ENCODE measurements at places on chromosomes 2 and 18.

DNA sequence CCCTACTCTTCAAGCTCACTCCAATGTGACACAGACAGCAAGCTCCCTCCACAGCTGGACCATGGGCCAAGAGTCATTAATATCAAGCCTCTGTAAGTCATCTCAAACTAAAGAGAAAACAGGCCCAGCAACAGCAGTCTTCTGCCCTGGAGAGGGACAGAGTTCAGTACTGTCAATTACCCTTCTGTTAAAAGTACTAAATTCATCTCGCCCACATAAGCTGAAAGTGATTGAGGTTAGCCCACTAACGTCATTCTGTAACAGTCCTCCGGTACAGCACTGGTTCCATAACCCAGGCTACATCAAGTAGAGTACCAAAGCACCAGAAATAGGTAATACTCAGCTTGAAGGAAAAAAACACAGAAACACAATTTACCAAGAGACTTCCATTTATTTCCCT, 25.9 kb downstream of the THADA start:
- peak; percentile 81 for DNase-seq

- no peak for DNase-seq
Measured at GRCh38 chr2:169512525-169512924, 3.0 kb downstream of the KLHL41 start.

DNA sequence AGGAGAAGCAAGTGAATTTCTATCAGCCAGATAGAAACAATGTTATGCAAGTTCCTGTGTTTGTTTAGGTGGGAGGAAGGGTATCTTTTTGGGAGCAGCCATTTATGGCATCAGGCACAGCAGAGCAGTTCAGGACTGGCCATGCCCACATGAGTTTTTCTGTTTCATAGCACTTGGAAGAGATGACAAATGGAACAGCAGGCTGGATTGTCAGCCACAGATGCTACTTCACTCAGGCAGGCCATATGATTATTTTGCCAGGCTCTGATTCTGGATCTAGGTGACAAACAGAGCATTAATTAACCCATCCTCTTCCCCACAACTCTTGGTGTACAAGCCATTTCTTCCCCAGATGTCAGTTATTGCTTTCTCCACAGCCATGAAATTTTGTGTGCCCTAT, 63.8 kb downstream of the GALNT13 start:
- no peak for DNase-seq

DNA sequence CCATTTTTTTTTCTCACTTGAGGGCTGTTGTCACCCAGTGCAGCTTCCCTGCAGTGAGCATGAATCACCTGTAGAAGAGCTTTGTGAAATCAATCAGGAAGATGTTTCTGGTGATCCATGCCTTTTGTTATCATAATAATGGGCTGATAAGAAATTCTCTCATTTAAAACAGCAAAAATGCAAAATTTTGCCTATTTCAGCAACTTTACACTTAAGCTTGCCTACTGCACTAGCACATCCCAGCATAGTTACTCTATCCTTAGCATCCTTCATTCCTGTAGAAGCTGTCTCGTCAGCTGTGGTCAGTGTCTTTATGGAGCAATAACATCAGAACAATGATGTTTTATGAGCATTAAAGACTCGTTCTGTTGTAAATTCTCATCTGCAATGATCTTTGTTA, 178.6 kb upstream of the ZNF804A start:
- no peak for DNase-seq

GRCh38 chr2:26605195-26605998, 35.8 kb downstream of the CIB4 start:
- DNase-seq, result peak; percentile 75

DNA sequence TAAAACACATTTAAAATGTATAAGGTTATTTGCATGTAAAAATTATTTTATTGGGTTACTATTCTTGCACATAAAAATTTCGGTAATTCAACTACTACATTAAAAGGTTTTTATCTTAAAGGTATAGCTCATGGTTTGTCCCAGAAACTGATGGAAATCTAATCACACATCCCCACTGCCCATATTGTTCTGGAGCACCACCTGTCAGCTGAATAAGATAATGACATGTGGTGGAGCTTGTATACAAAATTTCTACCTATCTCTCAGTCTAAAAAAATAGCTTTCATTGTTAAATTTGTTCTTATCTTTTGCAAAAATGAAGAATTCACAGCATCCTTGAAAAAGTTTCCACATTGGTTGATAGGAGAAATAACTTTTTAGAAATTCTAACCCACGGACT, 18.3 kb downstream of the ERBB4 start:
- peak; percentile 49 for DNase-seq

DNA sequence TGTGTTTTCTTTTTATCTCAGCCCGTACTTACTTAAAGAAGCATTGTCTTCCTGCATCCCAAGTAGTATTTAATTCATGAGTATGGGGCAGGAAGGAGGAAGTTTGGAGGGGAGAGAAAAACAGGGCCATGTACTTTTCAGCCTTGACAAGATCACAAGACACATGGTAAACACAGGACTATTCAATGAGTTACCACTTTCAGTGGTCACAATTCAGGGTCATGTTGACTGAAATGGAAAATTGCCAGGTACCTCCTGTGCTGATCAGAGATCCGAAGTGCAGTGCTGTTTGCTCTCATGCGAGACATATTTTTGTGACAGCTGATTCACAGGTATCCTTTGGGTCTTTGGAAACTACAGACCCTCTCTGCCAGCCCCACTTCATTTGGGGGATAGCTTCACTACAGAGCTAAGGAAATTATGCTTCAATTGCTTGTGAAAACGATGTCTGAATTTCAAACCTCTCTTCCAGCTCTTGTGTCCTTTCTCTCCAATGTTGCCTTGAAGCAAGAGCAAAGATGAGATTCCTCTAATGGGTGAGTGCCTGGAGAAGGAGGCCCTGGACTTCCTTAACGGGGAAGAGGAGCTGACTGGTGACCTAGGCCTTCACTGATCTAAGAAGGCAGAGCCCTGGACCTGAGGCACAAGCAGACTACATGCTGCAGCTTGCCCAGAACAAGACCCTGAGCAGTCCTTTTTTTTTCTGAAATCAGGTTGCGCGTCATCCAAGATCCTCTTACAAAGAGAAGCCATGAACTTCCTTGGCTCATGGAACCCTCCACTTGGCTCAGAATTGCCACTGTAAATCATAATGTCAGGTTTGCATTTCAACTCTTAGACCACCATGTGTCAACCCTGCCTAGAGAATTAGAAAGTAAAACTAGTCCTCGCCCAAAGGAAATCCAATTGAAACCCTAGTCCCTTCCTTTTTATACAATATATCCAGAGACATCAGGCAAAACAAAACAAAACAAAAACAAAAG, 44.1 kb downstream of the EVA1A start:
- DNase-seq, result peak; percentile 94

DNA sequence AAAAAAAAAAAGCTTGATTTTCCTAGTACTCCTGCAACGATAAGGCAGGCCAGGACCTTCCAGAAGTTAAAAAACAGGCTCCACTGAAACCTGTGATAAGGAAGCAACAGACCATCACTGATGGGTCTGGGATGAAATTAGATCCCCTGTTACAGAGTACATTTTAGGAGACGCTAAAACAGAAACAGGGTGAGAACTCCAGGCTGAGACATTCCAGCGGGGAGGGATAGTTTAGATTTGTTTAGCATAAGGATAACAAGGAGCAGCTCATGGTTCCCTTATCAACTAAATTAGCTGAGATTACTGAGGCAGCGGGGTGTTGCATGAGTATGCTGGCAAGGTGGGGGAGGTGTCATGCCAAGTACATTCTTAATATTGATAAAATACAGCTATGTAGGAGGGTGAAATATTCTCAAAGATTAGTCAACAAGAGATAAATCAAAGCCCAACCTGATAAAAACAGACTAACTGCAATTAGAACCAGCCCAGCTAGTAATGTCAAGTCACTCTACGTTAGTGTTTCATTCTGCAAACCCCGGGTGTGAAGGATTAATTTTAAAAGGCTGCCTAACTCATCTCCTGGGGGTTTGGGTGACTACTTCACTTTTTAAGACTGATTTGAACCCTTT, 75.0 kb upstream of the BZW1 start:
- no peak for DNase-seq

- no peak for DNase-seq
Measured at GRCh38 chr2:197121756-197122385, 188.7 kb downstream of the ANKRD44 start.

DNA sequence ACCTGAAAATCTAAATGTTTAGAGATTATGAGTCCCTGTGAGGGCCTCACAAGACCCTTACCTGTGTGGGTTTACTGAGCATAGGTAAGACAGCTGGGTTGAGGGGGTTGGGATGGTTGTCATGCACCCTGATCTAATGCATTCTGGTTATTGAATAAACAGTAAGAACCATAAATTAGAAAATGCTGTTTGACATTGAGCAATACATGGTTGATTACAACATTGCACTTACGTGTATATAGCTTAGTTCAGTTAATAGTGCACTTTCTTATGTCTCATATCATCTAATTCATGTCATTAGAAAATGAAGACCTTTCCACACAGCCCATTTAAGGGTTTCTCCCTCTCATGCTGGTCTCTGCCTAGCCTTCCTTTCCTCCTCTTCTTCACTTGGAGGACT, 253.5 kb upstream of the ATP5MC3 start:
- no peak for DNase-seq

DNA sequence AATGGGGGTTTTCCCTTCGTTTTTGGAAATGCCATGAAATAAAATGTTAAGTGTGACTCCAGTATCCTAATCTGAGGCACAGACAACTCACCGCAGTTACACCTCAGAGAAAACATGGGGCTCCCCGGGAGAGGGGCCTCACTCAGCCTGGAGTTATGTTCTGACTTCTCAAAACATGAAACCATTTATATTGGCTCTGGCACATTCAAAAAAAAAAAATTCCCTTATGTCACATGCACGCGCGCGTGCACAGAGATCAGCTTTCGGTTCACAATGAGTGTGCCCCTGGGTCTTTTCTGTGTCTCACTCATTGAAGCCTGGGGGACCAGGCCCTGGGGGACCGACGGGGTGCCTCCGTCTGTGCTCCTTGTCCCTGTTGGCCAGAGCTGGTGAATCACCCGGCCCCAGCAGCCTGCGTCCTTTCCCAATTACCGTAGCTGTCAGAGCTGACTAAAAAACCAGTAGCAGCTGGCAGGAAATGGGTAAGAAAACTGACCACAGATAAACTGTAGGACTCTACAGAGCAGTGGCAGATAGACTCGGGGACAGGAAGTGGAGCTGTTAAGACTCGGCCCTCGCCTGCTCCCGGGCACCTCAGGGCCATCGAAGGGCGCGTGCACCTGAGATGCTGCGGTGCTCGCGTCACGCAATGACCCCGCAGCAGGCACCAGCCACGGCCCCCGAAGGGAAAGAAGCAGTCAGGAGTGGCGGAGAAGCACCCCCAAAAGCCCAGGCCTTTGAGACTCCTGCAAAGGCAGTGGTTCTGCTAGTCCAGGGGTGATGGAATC, 138.3 kb upstream of the ID2 start:
- DNase-seq, result no peak

GRCh38 chr2:95121407-95122196, at the start of gene MRPS5:
TSS of gene MRPS5 (minus strand) at chr2:95121808. CDS start at chr2:95121791, 17 bp downstream.
- DNase-seq, result peak; percentile 66

- DNase-seq, result no peak
Measured at GRCh38 chr2:8827729-8828128, 9.7 kb downstream of the KIDINS220 start.

DNA sequence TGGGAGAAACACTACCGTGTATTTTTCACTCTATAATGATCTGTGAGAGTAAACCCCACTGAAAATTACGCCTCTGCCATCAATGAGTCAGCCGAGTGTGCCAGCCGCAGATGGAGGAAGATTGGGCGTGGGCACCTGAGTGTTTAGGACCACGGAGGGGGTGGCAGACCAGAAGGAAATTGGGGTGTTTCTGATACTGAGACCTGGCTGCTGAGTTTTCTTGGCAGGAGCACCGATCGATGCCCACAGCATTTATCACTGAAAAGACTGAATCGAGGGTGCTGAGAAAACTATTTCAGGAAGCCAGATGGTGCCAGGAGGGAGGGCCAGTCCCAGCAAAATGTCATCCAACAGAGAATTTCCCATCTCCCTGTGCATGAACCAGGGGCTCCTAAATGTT, 91.9 kb upstream of the TPO start:
- DNase-seq, result no peak

- DNase-seq, result no peak
Measured at GRCh38 chr2:138087751-138088593, 123.7 kb downstream of the HNMT start.

DNA sequence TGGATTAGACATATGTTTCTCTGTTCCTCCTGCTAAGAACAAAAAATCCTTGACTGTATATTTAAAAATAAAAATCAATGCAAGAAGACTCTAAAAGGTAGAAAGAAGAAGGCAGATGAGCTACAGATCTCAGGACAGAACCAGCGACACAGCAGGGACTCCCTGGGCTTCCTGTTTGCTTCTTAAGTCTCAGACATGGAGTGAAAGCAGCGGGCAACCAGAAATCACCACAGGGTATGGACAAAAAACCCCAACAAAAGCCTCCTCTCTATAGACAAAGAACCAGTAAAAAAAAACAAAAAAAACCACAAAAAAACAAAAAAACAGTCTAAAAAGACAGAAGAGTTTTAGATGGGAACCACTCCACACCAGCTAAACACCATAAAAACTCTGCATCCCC, 971.0 kb upstream of the GYPC start:
- no peak for DNase-seq

DNA sequence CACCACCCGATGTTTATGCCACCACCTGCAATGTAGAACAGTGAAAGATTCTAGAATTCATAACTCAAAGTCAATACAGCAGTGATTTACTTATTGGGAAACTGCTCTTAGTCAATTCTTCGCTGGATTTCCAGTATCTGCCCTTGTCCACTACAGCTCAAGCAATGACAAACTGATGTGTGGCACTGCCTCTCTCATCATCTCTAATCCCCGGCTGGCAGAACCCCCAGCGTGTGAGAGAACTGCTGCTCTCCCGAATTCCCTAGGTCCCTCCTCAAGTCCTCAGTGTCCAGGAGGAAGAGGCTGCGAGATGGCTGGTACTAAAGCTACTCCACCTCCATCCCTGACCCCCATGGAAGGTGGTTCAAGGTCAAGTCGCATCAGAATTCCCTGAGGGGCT, 1.6 kb downstream of the TXNL4A start:
- DNase-seq, result no peak

DNA sequence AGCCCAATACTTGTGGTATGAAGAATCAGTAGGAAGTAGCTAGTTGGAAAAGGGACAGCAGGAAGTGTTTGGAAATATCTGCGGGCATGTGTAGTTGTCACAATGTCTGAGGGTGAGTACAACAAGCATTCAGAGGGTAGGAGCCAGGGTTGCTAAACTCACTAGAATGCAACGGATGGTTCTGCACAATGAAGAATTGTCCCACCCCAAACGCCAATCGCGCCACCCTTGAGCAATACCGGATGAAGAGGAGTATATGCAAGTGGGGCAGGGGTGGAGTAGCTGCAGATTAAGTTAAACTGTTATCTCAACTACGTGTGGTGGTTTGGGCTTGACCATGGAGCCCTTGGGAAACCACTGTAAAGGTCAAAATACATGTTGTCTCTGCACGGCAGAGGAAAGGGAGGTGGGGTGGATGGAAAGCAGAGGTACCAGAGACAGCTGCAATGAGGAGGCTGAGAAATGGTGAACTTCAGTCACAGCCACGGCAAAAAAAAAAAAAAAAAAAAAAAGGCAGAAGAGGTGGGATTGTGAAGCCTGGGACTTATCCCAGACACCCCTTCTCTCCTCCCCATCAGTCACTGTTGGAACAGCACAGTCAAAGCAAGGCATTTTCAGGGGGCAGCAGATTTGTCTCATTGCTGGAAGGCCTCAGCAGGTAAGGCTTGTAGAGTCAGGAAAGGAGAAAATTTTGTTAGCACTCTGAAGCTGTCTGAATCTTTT, 5.2 kb downstream of the CCL20 start:
- DNase-seq, result peak; percentile 91

Measured in SK-MEL-5 (cell line).